ENCODE measurements at places on chromosomes 4 and X. TPM values are rescaled to one million over a fixed set of nuclear protein-coding genes. Genes with fewer than 3 reads are reported as not detected.

MRFAP1 gene
- total RNA-seq: 277 TPM

HSD17B13 gene
- 0.07 TPM for total RNA-seq

SCOC gene
- total RNA-seq: 35.9 TPM

HEPH gene
- not detected for total RNA-seq

UXT gene
- total RNA-seq: 187 TPM

FAM156B gene
- total RNA-seq: 7.2 TPM

HTRA3 gene
- 20.3 TPM for total RNA-seq

RAB9B gene
- total RNA-seq: not detected

PLRG1 gene
- total RNA-seq: 57.3 TPM

TMPRSS11E gene
- total RNA-seq: not detected
